Stimulated activated CD4-positive, alpha-beta T cell treated with anti-CD3 and anti-CD28 coated beads, Interleukin-1b, Interleukin-23, amount 100 ng/mL, for 4 hours (primary cell): ENCODE measurements at places on chromosomes 7 and 10.

DNA sequence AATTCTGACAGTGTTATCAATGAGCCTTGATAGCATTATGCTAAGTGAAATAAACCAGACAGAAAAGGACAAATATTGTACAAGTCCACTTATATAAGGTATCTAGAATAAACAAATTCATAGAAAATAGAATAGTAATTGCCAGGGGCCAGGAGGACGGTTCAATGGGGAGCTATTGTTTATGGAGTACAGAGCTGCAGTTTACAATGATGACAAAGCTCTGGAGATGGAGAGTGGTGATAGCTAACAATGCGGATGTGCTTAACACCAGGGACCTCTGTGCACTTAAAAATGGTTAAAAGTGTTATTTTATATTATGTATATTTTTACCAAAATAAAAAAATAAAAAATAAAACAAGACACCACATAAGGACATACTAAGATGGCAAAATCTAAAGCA is 46.1 kb upstream of the ZNF33B start:
- DNase-seq: no peak

DNA sequence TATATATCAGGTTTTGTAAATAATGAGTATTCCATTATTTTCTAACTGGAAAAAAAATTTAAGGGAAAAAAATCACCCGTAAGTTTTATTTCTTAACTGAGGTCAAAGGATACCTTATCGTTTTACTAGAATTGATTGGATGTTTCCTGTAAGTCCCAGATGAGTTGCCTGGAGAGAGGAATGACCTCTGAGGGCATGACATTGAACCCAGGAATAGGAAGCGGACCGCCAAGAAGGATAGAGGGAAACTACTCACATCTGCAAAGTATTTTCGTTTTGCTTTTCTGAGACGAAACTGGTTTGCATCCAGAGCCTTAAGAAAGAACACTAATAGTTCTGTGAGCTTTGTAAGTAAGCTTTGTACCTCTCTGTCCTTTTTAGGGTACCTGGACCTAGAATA is 17.4 kb downstream of the RABGEF1 start:
- no peak for DNase-seq

DNA sequence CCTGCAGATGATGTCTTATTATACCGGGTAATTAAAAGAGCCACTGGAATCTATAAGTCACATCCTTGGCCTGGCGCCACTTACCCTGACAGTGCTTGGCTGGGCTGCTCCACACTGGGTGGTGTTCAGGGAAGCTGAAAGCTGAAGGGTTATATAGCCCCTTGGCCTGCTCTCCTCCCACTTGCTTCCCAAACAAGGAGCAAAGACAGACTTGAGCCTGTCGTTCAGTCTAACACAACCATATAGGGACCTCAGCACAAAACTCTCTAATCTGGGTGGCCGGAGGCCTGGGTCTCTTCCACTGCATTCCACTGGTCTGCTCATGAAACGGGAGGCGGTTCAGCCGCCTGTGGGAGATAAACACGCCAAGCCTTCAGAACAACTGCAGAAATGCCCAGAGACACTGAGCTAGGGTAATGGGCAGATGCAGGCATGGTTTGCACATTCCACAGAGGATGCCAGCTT is at the start of gene ACTA2:
Gene ACTA2 (minus strand): TSS at position 127 of the 465 bp plus-strand sequence. CDS start 3,843 bp downstream, outside the sequence.
- no peak for DNase-seq

DNA sequence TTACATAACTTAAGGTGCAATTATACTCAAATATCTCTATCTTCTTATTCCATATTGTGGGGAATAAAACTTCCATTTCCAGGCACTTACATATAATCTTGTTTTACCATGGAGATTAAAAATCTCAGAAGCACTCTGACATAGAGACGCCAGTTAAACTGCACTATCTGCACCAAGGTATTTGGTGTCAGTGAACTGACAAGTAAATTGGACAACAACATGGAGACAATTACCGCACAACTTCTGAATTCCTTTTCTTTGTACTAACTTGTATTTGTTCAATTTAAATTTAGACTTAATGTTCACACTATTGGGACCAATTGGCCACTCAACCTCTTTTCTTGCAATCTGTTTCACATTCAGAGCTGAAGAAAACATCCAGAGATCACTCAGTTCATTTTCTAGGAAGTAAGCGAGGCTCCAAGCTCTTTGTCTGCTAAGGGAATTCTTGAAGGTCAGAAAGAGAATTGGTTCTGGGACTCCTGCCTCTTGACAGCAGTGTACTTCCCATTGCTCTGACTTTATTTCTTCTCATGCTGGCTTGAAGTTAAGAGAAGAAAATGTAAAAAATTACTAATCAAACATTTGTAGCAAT is 184.7 kb downstream of the CHCHD3 start:
- DNase-seq: no peak

- no peak for DNase-seq
These were observed 169.2 kb upstream of the AHR start for GRCh38 chr7:17129218-17129617.

DNA sequence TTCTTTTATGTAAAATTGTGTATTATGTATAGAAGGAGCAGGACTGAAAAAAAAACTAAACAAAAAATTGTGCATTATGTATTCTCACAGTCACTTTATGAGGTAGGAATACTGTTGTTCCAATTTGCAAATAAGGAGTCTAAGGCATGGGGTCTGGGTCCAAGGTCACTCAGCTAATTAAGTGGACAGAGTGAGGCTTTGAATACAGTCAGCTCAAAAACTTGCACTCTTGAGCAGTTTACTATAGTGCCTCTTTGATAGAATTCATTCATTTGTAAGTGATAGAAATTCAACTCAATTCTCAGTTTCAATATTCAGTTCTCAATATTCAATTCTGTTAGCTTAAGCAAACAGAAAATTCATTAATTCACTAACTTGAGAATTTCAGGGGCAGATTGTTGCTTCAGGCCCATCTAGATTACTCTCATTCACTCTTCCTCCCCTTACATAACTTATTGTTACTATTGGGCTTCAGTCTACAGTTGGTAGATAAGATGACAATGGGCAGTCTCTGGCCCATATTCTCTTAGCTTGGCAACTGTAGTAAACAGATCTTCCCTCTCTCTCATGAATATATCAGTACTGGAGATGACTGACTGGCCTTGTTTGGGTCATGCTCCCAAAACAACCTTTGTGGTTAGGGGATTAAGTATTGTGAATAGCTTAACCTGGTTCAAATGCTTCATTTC is 86.6 kb downstream of the BTAF1 start:
- no peak for DNase-seq

GRCh38 chr10:108749042-108749441 is 1174.3 kb downstream of the XPNPEP1 start:
- DNase-seq: no peak

- no peak for DNase-seq
These were observed 256.9 kb upstream of the MBL2 start for GRCh38 chr10:53029449-53029848.

DNA sequence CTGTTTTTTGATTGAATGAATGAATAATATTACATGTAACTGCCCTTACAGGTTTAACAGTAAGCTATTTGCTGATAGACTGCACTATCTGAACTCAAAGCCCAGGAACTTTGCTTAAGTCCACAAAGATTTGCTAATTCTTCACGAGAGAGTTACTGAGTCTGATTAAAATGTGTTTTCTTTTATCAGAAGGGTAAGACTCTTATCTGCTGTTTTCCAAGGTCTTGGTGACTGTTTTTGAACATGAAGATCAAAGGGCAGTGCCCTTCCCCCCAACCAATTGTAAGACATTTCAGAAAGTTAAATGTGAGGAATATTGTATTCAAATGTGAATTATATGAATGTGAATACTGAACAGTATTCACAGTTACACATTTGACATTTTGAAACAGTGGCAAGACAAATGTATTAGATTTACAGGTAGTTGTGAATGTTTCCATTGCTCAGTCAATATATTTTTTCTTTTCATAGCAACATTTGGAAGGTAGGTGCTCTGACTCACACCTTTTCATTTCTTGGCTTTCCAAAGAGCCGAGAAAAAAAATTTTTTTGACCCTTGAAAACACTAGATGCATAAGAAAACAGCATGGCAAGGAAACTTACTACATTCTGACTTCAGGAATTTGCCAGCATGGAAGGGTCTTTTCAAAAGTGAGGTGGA is 62.7 kb downstream of the DKK1 start:
- no peak for DNase-seq

- peak; percentile 68 for DNase-seq
These were observed 7.5 kb upstream of the RBP3 start for GRCh38 chr10:47340608-47341170.

DNA sequence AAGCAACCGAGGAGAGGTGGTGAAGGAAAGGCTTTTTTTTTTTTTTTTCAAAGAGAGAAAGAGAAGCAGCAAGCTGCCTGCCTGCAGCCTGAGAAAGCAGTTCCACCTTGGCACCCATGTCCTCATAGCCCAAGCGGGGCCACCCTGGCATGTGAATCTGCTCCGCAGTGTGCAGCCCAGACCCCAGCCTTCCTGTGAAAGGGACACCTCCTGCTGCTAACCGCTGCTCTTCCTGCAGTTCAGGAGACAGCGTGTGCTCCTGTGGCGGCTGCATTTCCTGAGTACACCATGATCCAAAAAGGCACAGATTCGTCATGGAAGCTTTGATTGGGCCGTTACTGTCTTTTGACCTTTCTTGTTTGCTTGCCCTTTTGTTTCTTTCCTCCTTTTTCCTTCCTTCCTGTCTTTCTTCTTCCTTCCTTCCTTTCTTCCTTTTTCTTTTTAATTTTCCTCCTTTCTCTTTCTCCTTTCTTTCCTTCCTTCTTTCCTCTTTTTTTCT is 38.1 kb downstream of the IKZF1 start:
- DNase-seq: no peak

DNA sequence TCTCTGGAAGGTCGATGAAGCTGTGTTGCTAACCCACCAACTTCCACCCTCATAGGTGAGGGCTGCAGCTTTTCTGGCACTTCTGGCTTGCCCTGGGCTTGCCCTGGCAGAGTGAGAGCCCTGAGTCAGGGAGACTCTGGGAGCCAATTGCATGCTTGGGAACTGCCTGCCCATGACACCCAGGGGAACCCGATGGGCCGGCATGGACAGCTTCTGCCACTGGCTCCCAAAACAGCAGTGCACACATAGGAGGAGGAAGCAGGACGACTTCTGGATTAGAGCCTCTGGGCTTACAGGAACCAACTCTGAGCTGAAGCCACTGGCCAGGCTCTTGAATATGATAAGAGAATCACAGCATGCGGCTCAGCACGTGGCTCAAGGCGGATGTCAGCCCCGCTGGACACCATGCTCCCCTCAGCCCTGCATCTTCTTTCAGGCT is 135.2 kb upstream of the UNC5B start:
- DNase-seq: no peak

GRCh38 chr7:31336202-31337001 is 4.1 kb downstream of the NEUROD6 start:
- DNase-seq: no peak

GRCh38 chr10:8721650-8722049 is 667.2 kb downstream of the GATA3 start:
- no peak for DNase-seq

- DNase-seq: no peak
These were observed 17.6 kb downstream of the CCDC71L start for GRCh38 chr7:106643216-106644000.

GRCh38 chr7:125830743-125831142 is 901.1 kb upstream of the POT1 start:
- no peak for DNase-seq
